Activated T-helper 2 cell treated with anti-CD3 and anti-CD28 coated beads, Interferon-gamma antibody, Interleukin-2, Interleukin-4, amounts not matched to agents 10 μg/mL and 5 μg/mL and 100 μg/mL, durations not matched to agents 14 hours and 24 hours and 36 hours (primary cell): ENCODE measurements at places on chromosomes 1 and 21.

DNA sequence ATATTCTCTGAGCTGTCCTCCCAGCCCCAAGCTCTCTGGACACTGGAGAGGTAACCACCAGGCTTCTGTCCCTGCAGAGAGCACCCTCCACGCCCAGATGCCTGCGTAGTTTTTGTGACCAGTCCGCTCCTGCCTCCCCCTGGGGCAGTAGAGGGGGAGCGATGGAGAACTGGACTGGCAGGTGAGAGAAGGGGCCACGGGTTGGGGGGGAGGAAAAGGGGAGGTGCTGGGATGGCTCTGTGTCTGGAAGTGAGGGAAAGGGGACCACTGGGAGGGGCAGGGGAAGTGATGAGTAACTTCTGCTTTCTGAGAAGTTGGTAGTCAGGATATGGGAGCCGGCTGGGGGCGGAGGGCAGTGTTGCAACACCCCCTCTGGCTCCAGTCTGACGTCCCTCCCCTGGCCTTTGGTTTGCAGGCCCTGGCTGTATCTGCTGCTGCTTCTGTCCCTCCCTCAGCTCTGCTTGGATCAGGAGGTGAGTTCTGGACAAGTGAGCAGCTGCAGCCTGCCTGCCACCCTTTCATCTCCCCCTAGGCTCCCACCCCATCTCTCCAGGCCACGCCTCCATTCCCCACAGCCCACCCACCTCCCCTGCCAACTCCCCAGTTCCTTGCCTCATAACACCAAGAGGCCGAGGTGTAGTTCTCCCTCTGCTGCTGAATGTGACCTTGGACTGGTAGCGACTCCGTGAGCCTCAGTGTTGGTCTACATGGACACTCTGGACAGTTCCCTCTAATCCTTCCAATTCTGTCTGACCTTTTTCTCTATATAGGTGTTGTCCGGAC is 3.1 kb downstream of the ADAMTSL4 start:
- DNase-seq: no peak

DNA sequence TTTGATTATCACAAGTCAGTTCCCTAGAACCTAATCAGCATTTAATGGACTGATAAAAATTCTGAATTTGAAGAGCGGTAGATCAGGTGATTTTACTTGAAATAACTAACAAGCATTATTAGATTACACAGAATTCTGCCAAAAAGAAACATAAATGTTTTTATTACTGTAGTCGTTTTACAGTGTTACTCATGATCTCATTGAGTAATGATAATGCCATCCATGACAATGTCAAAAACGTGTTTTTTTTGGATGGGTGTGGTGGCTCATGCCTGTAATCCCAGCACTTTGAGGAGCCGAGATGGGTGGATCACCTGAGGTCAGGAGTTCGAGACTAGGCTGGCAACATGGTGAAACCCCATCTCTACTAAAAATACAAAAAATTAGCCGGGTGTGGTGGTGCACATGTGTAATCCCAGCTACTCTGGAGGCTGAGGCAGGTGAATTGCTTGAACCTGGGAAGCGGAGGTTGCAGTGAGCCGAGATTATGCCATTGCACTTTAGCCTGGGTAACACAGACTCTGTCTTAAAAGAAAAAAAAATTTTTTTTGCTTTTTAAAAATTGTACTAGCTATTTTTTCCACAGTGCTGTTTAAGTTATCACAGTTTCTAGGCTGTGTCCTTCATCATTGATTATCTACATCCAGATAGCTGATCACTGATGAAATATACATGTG is 56.6 kb downstream of the LAMC1 start:
- DNase-seq: no peak

- DNase-seq: no peak
Measured at GRCh38 chr21:37006486-37007291, at the start of gene RIPPLY3. Gene RIPPLY3, plus strand, starts transcription at chr21:37006702. Its CDS starts 71 bp downstream, at chr21:37006773.

DNA sequence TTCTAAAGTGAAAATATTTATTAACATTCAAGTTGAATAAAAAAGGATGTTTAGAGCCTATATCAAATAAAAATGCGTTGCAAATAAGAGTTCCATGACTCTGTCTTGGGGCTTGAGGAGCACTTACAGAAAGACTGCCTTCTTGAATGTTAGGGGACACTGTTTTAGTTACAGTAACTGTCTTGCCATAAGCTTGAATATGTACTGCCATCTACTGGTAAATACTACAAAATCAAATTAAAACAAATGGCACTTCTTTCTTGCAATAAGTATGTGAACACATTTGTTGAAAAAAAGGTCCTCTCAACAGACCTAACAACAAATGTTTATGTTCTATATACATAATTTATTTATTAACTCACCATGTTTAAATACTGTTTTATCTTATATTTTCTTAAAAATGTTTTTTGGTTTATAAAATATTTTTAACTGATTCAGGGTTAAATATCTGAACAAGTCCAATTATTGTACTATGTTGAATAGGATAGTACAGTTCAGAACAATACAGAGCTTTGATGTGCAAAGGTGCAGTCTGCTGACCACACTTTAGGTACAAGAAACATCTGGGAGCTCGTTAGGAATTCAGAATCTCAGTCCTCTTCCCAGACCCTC is 199.5 kb downstream of the LRRIQ3 start:
- no peak for DNase-seq

DNA sequence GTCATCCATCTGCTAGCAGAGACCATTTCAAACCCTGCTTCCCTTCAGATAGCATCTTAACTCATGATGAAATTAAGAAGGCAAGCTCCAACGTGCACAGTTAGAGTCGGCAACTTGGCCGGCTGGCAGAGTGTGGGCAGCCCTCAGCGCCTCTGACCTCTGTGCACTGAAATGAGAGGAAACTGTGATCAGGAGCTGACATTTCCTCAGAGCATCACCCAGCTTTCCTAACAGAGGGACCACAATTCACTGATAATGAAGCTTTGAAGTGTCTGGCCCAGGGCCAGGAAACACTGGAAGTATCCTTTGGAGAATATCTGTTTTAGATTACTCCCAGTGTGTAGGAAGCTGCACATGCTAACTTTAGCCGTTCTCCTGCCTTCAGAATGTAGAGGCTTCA is 145.0 kb upstream of the ZC3H11B start:
- DNase-seq: no peak

DNA sequence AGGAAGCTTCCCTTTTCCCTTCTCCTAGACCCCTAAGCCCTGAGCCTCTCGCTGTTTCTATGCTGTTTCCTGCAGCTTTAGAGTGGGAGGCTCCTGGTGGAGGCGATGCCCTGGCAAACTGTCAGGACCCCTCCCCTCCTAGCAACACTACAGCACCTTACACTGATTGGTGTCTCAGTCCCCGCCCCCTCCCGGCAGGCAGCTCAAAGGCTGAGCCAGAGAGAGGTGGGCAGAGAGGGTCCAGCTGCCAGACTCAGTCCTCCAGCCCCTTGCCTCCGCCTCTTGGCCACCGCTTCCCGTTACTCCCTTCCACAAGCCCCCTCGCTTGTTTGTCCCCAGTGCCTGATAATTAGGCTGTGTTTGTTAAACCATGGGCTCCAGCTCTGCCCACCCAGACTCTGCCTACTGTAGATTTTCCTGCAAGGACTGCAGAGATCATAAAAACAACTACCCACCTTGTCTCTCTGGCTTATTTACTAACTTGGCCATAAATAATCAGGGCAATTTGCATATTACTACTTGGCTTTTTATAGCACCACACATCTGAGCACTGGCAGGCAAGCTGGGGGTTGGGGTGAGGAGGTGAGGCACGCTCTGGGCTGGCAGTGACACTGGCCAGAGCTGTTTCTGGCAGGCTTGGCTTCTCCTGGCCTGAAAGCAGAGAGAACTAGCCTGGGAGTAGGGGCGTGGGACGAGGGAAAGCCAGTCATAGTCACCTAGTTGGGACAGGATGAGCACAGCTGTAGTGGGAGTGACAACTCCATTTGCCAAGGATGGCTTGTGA is 107.5 kb downstream of the CSMD2 start:
- no peak for DNase-seq

- no peak for DNase-seq
Measured at GRCh38 chr1:87129606-87130005, 199.1 kb upstream of the LMO4 start.

DNA sequence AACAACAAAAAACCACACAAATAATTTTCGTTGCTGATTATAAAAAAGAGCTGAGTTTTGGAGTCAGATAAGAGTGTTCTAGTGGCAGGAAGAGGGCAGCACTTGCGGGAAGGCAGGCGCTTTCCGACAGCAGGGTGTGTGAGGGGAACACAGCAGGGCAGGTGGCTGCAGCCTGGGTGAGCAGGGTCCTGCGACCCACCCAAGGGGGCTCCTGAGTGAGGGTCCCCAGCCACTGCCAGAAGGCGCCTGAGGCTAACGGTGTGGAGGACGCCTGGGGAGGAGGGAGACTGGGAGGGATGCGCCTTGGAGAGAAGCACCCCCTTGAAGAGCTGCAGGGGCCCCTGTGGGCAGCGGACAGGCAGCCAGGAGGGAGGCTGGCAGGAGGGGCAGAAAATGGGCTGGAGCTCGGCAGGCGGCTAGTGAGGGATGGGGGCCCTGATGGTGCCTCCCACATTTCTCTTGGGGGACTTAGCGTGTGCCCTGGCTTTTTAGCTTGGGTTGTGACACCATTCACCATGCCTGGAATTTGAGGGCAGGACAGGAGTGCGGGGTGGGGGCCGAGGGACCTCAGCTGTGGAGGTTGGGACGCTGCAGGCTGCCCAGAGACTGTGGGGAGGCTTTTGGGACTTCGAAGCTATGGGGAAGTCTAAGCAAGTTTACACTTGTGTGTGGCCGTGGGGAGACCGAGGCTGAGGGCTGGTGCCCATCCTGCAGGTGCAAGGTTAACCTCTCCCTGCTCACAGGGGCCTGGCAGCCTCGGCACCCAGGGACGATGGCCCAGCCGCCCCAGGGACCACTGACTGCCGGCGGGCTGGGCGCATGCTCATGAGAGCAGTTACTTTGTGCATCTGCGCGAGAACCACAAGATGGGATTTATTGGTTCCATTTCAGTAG is 111.4 kb downstream of the SIK1 start:
- no peak for DNase-seq

- DNase-seq: no peak
Measured at GRCh38 chr1:101366513-101367215, 129.8 kb downstream of the S1PR1 start.
